NCI-H510A treated with DMSO at 0.1 percent for 48 hours (cell line): ENCODE measurements at places on chromosomes 2 and 18.

DNA sequence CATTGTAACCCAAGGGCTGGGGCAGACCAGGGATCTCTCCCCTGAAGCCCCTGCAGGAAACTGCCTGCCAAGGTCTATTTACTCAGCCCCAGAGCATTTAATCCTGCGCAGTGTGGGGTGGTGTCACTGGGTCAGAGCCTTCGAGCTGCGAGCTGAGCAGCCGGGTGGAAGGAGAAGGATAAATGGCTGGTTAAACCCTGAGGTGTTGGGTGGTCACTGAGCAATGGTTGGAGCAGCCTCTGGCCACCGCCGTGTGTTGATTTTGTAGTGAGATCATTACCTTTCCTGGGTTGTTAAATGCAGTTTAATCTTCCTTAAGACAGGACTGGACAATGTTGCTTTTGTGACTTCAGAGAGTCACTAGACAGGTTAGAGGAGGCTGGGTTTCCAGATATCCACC is 98.1 kb downstream of the SETBP1 start:
- DNase-seq: no peak

DNA sequence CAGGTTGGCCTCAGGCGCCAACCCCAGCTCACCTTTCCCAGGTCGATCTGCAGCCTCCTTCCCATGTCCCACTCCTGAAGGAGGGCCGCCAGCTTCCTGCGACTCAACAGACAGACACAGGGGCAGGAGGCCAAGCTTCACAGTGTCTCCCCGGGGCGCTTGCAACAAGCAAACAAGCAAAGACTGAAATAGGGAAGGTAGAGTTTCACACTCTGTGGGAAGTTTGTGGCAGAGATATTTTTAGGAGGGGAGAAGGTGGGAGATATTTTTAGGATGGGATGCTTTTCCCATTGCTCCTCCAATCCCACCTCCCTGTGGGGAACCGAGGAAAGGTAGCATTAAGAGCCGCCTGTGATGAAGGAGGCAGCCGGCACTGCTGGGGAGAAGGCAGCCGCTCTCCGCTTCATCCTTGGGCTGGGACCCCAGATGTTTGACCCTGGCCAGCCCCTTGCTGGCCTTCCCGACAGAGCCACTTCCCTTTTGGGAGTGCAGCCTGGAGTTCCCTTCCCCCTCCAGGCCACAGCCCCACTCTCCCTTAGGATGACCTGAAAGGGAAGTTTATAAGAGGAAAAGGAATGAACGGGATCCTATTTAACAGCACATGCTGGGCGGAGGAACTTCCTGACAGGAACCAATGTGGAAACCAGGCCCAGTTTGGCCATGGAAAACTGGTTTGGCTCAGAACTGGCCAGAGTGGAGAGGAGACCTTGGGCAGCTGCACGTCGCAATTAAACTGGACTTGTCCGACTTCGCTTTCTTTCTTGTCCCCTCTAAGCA is 142.2 kb upstream of the SMAD2 start:
- no peak for DNase-seq

DNA sequence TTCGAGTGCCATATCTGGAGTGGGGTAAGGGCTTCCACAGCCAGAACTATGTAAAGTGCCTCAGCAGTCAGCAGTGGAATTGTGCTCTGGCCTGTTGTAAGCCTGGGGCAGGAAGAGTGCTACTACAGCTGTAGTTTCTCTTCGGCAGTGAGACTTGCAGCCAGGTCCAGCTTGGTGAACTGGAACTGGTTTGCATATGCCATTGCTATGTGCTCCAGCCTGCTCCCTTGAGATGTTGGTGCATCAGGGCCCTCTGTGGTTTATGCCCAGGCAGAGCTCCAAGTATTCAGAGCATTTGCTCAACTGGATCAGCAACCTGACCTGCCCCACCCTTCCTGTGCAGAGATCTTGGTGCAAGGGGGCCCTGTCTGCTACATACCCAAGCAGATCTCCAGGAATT is 47.8 kb downstream of the ZNF804A start:
- no peak for DNase-seq

- DNase-seq: peak; percentile 93
Observed at GRCh38 chr2:232890896-232891601, 21.0 kb downstream of the SNORC start.

DNA sequence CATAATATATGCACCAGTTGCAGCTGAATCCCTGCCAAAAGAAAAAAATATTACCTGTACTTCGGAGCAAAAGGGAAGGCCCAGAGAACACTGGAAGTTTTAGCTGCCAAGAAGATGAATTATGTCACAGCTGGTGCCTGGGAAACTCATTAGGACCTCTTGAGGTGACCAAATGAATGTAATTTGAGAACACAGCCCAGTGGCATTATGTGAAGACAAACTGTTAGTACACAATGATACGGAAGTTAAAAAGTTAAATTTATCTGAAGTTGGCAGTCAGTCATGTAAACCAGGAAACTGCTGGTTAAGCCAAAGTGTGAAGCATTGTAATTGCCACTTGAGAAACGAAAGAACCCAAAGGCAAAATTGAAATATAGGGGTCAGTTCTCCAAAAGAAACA is 80.7 kb downstream of the EML4 start:
- DNase-seq: peak; percentile 95

DNA sequence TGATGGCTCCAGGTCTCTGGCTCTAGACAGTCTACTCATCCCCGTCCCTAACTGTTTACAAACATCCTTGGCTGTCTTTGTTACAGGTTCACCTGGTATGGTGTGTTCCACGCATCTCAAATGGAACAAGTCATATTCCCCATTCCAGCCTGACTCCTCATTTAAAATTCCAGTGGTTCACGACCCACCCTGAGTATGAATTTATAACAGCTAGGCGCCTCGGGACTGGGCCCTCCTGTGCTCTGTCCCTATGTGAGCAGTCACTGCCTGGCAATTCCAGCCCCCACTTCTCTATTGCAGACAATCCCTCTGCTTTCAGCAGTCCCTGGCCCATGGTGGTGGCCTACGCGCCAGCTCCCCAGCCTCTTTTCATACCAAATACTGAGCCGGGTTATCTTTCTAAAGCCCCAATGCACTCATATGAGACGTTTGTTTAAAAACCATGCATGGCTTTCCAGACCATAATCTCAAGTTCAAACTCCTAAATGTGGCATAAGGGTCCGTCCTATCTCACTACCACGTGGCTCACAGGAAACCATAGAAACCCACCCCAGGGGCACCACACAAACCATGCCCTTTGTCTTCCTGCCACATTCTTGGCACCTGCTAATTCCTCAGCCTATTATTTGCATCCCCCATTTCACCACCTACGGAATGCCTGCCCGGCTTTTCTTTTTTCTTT is 1.6 kb downstream of the SERPINB8 start:
- no peak for DNase-seq

- DNase-seq: no peak
Observed at GRCh38 chr2:41955316-41956043, 92.3 kb upstream of the PKDCC start.

GRCh38 chr2:2873450-2873811 is 504.2 kb downstream of the EIPR1 start:
- DNase-seq: peak; percentile 21

- DNase-seq: no peak
Observed at GRCh38 chr18:48736321-48737260, 197.8 kb downstream of the CTIF start.

DNA sequence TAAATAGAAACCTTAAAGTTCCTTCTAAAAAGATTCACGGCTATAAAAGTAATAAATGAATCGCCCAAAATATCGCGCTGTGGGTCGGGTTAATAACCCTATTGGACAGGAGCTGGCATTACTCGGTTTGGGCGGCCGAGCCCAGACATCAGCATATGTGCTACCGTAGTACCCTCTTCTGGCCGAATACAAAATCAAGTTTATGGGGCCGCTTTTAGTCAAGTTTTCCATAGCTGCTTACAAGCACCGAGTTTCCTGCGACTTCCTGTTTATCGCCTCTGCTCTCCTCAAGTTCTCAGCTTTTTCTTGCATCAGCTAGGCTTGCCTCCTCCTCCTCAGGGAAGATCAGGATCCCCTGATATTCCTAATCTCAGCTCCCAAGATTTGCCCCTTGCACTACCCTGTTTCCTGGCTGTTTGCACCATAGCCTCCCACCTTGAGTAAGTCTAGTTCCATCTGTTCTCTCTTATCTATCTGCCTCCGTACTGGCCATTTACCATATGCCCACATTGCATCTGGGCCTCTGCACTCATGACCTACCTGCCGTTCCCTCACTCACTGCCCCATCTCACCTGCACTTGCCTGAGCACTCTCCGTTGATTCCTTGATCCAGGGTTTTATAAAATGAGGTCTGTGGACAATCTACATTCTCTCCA is 56.1 kb downstream of the SLC35F5 start:
- no peak for DNase-seq

- no peak for DNase-seq
Observed at GRCh38 chr2:213150315-213151097, 906 bp downstream of the IKZF2 start.

GRCh38 chr18:5457462-5457957 is 86.3 kb downstream of the EPB41L3 start:
- DNase-seq: no peak

DNA sequence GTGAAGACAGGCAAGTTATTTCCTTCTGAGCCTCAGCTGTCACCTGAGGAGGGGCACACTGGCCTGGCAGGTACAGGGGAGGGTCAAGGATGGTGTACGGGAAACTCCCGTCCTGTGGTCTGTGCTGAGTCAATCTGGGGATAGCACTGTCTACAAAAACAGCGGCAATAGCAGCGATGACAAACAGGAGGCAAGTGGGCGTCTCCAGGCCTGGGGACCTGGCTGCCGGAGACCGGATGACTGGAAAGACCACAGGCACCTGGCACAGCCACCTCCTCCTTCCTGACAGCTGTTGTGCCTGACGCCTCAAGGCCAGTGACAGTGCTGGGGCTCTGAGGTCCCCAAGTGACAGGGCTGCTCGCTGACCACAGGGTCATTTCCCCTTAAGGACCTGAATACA is 202.1 kb upstream of the HS6ST1 start:
- no peak for DNase-seq

DNA sequence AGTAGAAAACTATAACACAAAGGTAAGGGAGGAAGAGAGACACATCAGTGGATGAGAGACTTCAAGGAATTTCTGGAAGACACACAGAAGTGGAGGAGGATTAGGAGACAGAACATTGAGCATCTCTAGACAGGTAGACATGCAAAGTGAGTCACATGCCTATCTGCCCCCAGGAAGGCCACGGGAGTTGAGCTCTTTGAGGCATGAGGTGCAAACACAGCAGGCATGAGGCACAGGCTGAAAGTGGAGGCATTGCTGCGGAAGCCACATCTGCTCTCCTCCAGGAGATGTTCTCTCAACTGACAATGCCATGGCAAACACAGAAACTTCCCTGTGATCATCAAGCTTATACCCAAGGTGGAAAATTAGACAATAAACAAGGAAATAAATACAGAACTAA is 481.6 kb upstream of the MYT1L start:
- no peak for DNase-seq

- peak; percentile 34 for DNase-seq
Observed at GRCh38 chr2:225889452-225889851, 489.9 kb downstream of the NYAP2 start.

DNA sequence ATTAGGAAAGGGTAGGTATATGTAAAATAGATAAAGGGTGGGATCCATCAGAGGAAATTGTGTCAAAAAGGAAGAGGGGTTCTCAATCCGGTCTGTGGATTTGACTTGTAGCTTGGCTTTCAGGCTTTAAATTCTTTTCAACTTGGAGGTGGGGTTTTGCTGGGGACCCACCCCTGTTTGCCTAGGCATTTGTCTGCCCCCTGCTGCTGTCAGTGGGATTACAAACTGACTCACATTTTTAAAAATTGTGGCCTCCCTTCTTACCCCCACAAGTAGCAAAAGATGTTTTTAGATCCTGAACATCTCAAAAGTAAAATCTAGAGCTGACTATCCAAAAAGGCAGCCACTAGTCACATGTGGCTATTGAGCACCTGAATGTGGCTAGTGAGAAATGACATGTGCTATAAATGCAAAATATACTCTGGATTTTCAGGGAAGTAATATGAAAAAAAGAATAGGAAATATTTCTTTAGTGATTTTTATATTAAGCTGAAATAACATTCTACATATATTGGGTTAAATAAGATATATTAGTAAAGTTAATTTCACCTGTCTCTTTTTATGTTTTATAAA is 178.9 kb downstream of the GFPT1 start:
- no peak for DNase-seq

DNA sequence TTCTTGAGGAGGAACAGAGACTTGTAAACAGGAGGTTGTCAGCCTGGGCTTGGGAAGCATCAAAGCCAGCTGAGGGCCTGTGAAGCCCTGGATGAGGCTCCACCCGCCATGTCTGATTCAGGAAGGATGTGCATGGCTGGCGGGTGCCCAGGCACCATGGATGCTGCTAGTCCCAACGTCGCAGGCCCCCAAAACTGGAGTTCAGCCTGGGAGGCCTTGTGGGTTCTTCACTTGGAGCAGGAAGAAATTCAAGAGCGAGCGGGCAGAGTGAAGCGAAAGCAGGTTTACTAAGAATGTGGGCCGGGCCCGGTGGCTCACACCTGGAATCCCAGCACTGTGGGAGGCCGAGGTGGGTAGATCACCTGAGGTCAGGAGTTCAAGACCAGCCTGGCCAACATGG is 12.1 kb upstream of the PXDN start:
- no peak for DNase-seq

DNA sequence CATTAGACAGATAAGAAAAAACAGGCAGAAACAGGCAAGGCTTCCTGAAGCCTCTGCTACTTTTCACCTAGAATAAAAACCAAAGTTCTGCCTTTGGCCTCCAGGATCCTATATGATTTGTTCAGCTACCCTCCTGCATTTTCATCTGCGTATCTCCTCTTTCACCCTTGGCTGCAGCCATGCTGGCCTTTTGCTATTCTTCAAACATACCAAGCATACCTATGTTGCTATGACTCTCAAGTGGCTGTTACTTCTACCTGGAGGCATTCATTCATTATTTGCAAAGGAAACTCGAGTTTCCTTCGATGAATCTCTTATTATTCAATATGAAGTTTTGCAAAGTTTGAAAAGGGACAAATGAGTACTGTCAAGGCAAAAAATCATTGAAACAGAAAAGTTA is 106.4 kb upstream of the HNMT start:
- no peak for DNase-seq

GRCh38 chr2:173472112-173472511 is 117.4 kb downstream of the CDCA7 start:
- DNase-seq: no peak

DNA sequence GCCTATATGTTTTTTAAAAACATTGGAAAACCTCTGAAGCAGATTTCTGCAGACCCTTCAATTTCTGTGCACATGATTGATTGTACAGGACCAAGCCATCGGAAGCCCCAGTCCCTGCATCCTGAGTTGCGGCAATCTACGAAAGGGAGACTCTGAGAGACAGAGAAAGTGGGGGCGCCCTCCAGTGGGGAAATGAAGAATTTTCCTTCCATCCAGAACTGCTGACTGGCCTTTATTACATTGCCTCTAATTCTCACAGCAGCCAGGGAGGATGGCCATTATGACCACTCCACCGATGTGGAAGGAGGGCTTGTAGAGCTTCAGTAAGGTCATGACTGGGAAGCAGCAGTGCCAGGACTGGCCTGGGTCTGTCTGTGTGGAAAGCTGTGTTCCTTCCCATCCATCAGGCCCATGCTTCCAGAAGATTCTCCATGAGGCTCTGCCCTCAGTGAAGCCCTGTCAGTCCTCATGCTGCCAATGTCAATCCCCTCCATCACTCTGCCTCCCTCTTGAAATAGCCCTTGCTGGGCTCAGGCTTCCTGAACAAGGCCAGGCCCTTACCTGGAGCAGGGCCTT is 20.0 kb upstream of the RESP18 start:
- DNase-seq: peak; percentile 82

GRCh38 chr2:127702395-127703009 is 1.2 kb downstream of the SFT2D3 start:
- DNase-seq: peak; percentile 48
